ENCODE measurements at places on chromosomes 4 and X. TPM values are rescaled to one million over a fixed set of nuclear protein-coding genes. Genes with fewer than 3 reads are reported as not detected.

CLIC2 gene
- total RNA-seq: 4.7 TPM

CFAP47 gene
- not detected for total RNA-seq

GRCh38 chr4:182835006-182835740 lies 82.0 kb downstream of the DCTD start:
- H3K4me3 ChIP-seq: no peak overlapping the region
- DNase-seq: no peak
- peaks cover 24% of the 10 kb centered on the region for H3K27me3 ChIP-seq

GRCh38 chr4:80336582-80336981 lies 1.1 kb downstream of the CFAP299 start:
- peaks cover 8% of the 10 kb centered on the region for H3K4me1 ChIP-seq
- H3K27me3 ChIP-seq: peaks cover 10% of the 10 kb centered on the region
- peaks cover under 1% of the 10 kb centered on the region for H3K36me3 ChIP-seq
- peak overlapping the region; percentile 87 for H3K4me3 ChIP-seq
- DNase-seq: no peak

- no peaks in the 10 kb centered on the region for H3K27me3 ChIP-seq
- DNase-seq: no peak
- no peaks in the 10 kb centered on the region for H3K4me1 ChIP-seq
- no peak overlapping the region for H3K4me3 ChIP-seq
Observed at GRCh38 chr4:147220833-147221232, 260.1 kb upstream of the EDNRA start.

DNA sequence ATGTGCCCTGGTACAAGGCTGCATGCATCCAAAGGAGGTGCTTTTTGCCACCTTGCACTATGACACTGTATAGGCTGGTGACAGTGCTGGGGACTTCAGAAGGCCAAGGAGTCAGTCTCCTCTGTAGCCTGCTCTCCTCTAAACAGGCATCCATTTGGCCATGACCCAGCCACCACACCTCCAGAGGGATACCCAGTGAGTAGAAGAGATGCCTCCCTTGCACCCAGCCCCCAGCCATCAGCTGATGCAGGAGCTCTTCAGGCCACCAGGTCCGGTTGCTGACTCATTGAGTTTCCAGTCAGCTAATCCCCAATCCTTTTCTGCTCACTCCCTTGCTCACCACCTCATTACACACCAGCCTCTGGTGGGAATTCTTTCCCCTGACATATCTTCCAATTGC lies 99.8 kb downstream of the PJA1 start:
- H3K4me1 ChIP-seq: no peaks in the 10 kb centered on the region
- no peak overlapping the region for H3K27ac ChIP-seq
- peaks cover 9% of the 10 kb centered on the region for H3K27me3 ChIP-seq

- H3K4me3 ChIP-seq: peak within 1 kb of the TSS; percentile 90
- peak; percentile 50 for DNase-seq
- no peak within 1 kb of the TSS for H3K27ac ChIP-seq
- H3K36me3 ChIP-seq: no peaks in the 10 kb centered on the region
- peaks cover 43% of the 10 kb centered on the region for H3K4me1 ChIP-seq
Observed at GRCh38 chr4:121072224-121073003, at the start of gene NDNF. Gene NDNF (minus strand): TSS chr4:121072535. CDS start chr4:121045837, 26,698 bp downstream.

DNA sequence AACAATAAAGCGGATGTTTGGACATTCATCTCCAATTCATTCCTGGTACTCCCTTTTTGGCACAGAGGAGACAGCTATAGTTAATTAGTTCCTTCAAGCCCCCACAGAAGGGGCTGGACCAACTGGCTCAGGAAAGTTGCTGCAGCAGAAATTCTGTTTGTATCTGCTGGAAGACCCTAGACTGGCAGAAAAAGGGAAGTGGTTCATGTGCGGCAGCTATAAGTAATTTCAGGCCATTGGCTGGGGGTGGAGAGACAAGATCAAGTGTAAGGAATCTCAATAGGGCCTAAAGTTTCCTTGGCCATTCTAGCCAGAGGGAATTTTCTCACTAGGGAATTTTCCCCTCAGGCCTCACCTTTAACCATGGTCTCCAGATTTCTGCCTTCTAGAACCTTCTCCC lies 89.9 kb upstream of the DHX15 start:
- no peak overlapping the region for H3K27ac ChIP-seq
- no peaks in the 10 kb centered on the region for H3K4me1 ChIP-seq
- no peak for DNase-seq
- H3K4me3 ChIP-seq: no peak overlapping the region

RS1 gene
- not detected for total RNA-seq

- H3K27me3 ChIP-seq: no peaks in the 10 kb centered on the region
- H3K4me3 ChIP-seq: no peak overlapping the region
- H3K4me1 ChIP-seq: no peaks in the 10 kb centered on the region
- H3K36me3 ChIP-seq: no peaks in the 10 kb centered on the region
- no peak overlapping the region for H3K27ac ChIP-seq
Observed at GRCh38 chrX:78822157-78822690, 74.7 kb downstream of the LPAR4 start.

CCKAR gene
- not detected for total RNA-seq

- no peak overlapping the region for H3K27ac ChIP-seq
- H3K4me1 ChIP-seq: no peaks in the 10 kb centered on the region
- DNase-seq: no peak
- no peak overlapping the region for H3K4me3 ChIP-seq
Observed at GRCh38 chr4:156132196-156132595, 178.5 kb upstream of the CTSO start.

COX7B gene
- 145 TPM for total RNA-seq

GRCh38 chrX:101693476-101693875 lies 33.8 kb upstream of the ARMCX2 start:
- H3K36me3 ChIP-seq: no peaks in the 10 kb centered on the region
- H3K4me3 ChIP-seq: no peak overlapping the region
- no peak for DNase-seq
- H3K4me1 ChIP-seq: no peaks in the 10 kb centered on the region

GRCh38 chr4:176186671-176187395 lies 8.6 kb downstream of the SPATA4 start:
- H3K27me3 ChIP-seq: peaks cover 25% of the 10 kb centered on the region
- no peak for DNase-seq
- no peak overlapping the region for H3K4me3 ChIP-seq
- no peaks in the 10 kb centered on the region for H3K36me3 ChIP-seq
- peaks cover 28% of the 10 kb centered on the region for H3K4me1 ChIP-seq

DNA sequence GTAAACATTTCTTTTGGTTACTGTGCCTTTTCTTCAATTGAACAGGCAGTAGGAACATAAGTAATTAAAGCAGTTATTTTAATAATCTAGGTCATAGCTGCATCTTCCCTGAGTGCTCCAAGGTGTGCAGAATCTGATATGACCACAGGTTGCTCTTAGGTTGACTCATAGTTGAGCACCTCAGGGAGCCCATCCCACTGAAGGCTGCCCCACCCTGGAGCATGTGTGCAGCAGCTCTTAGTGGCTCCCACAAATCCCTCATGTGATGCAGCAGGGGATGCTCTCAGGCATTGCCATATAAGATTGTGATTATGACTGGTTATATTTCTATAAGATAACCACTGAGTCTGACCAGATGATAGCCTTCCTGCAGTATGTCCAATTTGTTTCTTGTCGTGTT lies 72.3 kb downstream of the ZNF518B start:
- H3K4me1 ChIP-seq: no peaks in the 10 kb centered on the region
- peaks cover 12% of the 10 kb centered on the region for H3K27me3 ChIP-seq
- H3K27ac ChIP-seq: no peak overlapping the region

ZAR1 gene
- not detected for total RNA-seq

FREM3 gene
- not detected for total RNA-seq

GRCh38 chrX:135307171-135307570 lies 2.1 kb upstream of the ETDC start:
- no peak overlapping the region for H3K27ac ChIP-seq
- no peak for DNase-seq
- H3K4me3 ChIP-seq: no peak overlapping the region
- no peaks in the 10 kb centered on the region for H3K4me1 ChIP-seq
- peaks cover 20% of the 10 kb centered on the region for H3K27me3 ChIP-seq

DNA sequence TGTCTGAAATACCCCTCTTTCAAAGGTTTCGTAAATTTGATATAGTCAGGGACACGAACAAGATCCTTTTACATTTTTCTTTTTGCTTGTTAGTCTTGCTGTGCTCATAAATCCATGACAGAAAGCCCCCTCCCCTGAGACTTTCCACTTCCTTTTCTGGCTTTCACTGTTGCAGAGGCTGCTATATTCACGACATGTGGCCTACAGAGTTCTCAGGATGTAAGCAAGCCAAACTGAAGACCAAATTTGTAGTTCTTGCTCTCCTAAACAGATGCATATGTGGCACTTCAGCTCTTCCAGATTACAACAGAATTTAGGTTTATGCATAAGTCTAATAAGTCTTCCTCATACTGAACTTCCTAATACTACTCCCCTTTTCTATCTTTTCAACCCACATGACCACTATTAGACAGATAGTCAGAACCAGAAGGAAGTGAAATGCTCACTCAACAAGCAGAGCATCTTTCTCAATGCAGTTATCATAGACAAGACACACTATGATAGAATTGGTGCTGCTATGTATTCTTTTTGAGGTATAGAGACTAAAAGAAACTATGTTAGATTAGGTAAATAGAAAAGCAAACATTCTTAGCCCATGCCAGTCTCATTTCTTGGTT lies 15.0 kb downstream of the BTK start:
- H3K27me3 ChIP-seq: peaks cover 33% of the 10 kb centered on the region
- H3K36me3 ChIP-seq: no peaks in the 10 kb centered on the region
- DNase-seq: no peak
- no peak overlapping the region for H3K4me3 ChIP-seq
- no peak overlapping the region for H3K27ac ChIP-seq

UTP14A gene
- total RNA-seq: 24.8 TPM

DNA sequence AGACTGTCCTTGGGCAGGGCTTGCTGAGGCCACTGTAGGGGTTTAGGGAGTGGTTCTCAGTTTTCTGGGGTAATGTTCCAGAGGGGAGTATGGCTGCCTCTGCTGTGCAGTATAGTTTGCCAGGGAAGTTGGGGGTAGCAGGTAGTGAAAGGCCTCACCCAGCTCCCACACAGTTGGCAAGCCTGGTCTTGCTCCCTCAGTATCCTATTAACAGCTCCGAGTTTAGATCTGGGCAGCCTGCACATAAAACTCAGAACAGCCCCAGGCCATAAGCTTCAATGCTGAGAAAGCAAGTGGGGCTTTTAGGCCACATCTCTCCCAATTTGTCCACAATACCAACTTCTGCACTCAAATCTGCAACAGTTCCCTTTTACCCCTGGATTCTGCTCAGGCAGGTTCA lies 205.2 kb downstream of the GALNTL6 start:
- no peak overlapping the region for H3K4me3 ChIP-seq
- no peaks in the 10 kb centered on the region for H3K4me1 ChIP-seq
- no peak overlapping the region for H3K27ac ChIP-seq
- H3K36me3 ChIP-seq: no peaks in the 10 kb centered on the region
- DNase-seq: no peak

ATG4A gene
- total RNA-seq: 10.3 TPM

GRCh38 chr4:104492183-104492771 lies 2.4 kb downstream of the CXXC4 start:
- DNase-seq: no peak
- H3K4me3 ChIP-seq: peak overlapping the region; percentile 72
- H3K27ac ChIP-seq: no peak overlapping the region
- H3K27me3 ChIP-seq: peaks cover 73% of the 10 kb centered on the region
- H3K36me3 ChIP-seq: no peaks in the 10 kb centered on the region
- peaks cover 35% of the 10 kb centered on the region for H3K4me1 ChIP-seq

- no peak overlapping the region for H3K4me3 ChIP-seq
- DNase-seq: no peak
- H3K27me3 ChIP-seq: peaks cover 12% of the 10 kb centered on the region
- H3K27ac ChIP-seq: no peak overlapping the region
- no peaks in the 10 kb centered on the region for H3K36me3 ChIP-seq
Observed at GRCh38 chr4:154456240-154456639, 35.4 kb downstream of the DCHS2 start.

DNA sequence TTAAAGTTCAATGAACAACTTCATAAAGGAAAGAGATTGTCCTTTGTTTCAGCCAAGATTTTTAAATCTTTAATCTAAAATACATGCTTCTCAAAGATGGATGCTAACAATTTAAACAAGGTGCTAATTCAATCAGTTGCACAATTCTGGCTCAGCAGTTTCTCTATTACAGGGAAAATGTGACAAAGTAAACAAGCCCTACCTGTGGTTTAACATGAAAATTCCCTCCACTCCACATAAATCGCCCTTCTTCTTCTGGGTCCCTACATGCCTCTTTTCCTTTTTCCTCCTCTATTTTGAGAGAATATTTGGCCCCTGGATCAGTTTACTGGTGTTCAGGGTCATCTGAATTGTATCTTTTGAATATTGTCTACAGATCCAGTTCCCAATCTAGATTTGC lies 80.6 kb downstream of the FRYL start:
- peak overlapping the region; percentile 73 for H3K4me3 ChIP-seq
- no peaks in the 10 kb centered on the region for H3K27me3 ChIP-seq
- DNase-seq: no peak
- H3K27ac ChIP-seq: no peak overlapping the region

ITIH6 gene
- total RNA-seq: not detected

EPHA5 gene
- not detected for total RNA-seq

ANAPC10 gene
- 29.4 TPM for total RNA-seq
